ENCODE measurements at places on chromosomes 11 and 22.

DNA sequence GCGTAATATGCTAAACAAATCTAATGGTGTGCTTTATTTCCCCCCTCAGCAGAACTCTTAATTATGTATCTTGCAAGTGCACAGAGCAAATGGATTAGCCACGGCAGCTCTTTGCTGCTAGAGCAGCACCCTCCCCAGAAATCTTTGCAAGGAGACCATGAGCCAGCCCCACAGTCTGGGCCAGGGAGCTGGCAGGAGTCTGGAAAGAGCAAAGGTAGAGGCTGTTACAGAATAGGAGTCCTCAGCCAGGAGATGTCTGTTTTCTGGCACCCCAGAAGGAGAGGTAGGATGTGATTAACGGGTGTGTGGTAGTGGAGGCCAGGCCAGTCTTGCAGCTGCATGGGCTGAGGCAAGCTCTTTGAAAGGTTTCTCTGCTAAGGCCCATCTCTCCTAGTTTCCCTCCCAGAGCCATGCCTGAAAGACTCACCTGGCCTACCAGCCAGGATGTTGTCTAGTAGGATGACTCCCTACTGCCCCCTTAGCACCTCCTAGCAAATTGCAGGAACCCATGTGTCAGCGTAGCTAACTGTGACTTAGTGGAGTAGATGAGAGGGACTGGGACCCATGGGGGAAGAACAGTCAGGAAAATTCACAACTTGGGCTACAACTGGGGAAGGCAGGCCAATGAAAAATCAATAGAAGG lies 557.2 kb downstream of the BUD13 start:
- no peak for DNase-seq

- DNase-seq = no peak
Observed at GRCh38 chr11:60872961-60873524, 5.7 kb downstream of the ZP1 start.

DNA sequence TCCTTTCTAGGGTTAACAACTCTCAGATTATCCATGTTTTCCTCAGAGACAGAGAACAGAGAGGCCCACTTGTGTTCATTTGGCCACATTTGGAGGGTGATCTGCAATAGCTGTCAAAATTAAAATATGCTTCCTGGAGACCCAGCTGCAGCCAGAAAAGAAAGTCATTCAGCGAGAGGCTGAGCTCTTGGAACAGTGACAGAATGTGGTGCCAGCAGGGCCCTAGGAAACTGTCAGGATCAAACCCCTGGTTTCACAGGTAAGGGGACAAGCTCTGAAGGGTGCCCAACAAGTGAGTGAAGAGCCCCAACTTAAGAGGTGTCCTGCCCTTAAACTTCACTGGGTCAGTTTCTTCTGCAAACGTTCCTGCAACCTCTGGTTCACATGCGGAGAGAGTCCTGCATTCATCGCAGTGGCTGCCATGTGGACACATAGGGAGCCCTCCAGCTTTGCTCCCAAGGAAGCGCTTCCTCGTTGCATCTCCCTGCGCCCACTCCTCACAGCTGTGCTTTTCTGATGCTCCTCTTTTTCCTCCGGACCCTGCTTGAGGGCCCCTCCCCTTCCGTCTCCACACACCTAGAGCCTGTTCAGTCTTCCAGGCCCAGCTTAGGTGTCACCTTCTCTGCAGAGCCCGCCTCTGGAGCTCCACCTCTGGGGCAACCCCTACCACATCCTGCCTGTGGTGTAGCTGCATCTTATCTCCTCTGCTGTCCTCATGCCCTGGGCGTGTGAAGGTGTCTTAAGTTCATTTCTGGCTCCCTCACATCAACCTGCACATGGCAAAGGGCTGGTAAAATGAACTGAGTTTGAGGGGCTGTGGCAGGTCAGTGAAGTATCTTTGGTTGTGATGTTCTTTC lies 3.9 kb downstream of the UCP3 start:
- no peak for DNase-seq

DNA sequence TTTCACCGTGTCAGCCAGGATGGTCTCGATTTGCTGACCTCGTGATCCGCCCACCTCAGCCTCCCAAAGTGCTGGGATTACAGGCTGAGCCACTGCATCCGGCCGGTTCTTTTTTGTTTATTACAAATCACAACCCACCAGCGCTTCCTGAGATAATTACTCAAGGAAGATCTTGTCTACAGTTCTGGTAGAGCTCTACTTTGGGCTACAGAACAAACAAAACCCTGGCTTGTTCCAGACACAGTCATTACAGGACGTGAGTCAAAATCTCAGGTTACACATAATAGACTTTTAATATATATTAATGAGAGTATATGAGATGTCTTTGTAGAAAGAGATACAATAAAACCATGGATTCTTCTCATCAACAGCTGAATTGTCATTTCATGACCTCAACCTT lies 42.8 kb upstream of the NUP50 start:
- no peak for DNase-seq

DNA sequence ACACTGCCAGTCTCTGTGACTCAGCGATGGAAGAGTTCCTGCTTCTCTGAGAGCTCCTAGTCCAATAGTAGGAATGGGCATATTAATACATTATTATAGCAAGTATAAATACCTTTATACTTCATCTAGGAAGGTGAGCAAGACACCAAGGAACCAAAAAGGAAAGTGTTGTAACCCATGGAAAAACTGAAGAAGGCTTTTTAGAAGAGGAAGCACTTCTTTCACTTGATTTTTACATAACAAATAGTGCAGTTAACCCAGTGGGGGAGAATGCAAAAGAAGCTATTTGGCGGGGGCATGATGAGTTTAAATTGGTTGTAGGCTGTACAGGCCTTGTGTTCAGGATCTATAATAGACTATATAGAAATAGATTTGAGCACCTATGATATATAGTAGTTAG lies 31.2 kb upstream of the C11orf87 start:
- DNase-seq = no peak
